Activated CD8-positive, alpha-beta memory T cell treated with anti-CD3 and anti-CD28 coated beads for 4 hours (primary cell): ENCODE measurements at places on chromosomes 5 and 9.

DNA sequence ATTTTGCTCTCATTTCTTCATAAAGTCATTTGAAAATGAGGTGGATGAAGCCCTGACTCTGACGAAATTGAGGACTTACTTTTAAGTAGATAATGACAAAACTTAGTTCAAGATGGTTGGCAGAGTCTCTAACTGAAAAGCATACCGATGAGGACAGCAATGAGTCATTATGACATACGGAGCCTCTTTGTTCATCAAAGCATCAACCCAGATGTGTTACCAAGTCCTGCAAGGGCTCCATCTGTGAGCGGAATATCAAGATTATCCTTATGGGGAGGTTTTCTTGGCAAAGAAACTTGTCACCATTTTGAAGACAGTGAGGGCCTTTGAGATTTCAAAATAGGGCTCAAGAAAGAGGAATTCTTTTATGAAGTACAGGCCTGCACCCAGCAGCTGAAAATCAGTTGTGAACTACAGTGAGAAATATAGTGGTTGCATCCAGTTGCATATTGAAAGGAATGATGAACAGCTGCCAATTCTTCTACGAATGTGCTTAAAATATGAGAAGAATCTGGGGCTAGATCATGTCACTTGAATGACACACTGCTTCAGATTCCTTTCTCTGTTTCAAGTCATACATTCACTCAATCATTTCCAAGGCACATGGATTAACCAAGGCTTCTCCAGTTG is 86.6 kb upstream of the SLC24A2 start:
- DNase-seq, result no peak

DNA sequence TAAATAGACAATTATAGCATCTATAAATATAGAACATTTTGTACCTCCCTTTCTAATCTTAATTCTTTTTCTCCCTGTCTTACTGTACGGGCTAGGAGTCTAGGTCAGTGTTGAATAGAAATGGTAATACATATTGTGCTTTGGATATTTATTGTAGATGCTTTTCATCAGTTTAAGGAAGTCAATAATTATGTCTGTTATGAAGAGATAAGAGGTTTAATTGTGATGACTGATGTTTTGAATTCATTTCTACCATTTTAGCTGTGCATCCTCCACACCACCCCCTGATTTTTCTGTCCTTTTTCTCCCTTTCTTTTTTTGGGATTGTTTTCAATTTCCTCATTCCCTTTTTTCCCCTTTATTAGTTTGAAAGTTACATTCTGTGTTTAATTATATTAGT is 95.8 kb downstream of the DOCK2 start:
- no peak for DNase-seq

DNA sequence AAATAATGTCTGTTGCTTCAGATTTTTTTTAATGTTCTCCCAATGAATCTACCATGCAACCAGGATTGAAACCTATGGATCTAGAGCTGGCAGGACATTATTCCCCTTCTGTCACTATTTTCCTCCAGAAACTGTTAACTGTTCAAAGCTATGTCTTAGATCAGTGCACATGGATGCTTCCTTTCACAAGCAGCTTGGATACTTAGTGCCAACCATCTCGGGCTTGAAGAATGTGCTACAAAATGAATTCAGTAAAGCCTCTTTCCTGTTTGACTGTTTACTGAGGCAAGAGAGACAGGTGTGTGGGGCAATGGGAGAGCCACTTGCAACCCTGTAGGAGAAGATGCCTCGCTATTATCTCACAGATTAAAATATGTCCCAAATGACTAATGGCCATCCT is 774.8 kb downstream of the KCTD16 start:
- DNase-seq, result no peak

- no peak for DNase-seq
These were observed 373.4 kb upstream of the CTNND2 start for GRCh38 chr5:12277504-12278192.

GRCh38 chr9:18456624-18457237 is 17.2 kb upstream of the ADAMTSL1 start:
- DNase-seq, result no peak

GRCh38 chr5:66021585-66021984 is 95.2 kb downstream of the ERBIN start:
- no peak for DNase-seq

DNA sequence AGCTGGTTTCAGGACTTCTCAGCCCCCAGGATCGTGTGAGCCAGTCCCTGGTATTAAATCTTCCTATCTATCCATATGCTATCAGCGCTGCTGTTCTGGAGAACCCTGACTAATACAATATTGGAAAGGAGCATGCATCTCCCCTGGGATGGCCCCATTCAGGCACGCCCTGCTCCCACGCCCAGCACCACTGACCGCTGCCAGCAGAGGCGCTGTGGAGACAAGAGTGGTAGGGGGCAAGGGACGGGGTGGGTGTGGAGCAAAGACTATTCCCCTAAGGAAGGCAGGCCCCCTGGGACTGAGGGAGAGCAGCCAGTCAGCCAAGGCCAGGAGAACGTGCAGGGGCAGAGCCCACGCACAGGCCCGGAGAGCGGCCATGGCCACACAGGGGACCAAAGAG is 116.0 kb downstream of the VAV2 start:
- DNase-seq, result no peak

GRCh38 chr9:4620057-4620765 is 41.9 kb upstream of the PLPP6 start:
- DNase-seq, result no peak

- DNase-seq, result no peak
These were observed 9.2 kb downstream of the EEIG1 start for GRCh38 chr9:127971357-127972235.

DNA sequence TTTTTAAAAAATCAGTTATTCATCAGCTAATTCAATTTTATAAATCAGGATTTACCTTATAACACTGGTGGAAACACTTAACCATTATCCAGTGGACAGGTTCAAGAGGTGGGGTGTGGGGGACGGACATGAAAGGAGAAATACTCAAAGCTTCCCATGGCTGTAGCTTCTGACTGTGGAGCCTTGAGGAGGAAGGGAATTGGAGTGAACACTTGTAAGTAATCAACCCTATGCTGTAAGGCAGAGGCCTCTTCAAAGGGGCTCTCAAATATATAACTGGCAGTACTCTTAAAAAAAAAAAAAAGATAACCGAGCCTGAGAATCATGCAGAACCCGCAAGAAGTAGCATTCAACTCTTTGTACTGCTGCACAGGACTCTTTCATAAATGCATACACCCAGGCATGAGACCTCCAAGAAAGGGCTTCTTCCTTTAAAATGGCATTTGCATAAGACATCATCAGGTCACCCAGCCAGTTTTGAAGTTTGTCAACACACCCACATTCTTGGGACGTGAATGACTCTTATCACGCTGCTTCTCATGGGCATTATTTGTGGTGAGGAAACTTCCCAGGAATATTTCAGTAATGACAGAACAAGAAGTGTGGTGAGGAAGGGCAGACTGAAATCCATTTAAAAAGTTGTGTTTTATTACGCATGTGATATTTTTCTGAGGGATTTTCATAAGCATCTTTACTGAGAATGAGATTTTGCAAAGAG is 8.1 kb downstream of the OSMR start:
- DNase-seq, result no peak

- no peak for DNase-seq
These were observed 16.4 kb upstream of the TTC1 start for GRCh38 chr5:159992566-159992965.
